CD4-positive, CD25-positive, alpha-beta regulatory T cell (primary cell): ENCODE measurements at places on chromosomes 1 and 21. TPM values are rescaled to one million over a fixed set of nuclear protein-coding genes. Genes with fewer than 3 reads are reported as not detected.

DNA sequence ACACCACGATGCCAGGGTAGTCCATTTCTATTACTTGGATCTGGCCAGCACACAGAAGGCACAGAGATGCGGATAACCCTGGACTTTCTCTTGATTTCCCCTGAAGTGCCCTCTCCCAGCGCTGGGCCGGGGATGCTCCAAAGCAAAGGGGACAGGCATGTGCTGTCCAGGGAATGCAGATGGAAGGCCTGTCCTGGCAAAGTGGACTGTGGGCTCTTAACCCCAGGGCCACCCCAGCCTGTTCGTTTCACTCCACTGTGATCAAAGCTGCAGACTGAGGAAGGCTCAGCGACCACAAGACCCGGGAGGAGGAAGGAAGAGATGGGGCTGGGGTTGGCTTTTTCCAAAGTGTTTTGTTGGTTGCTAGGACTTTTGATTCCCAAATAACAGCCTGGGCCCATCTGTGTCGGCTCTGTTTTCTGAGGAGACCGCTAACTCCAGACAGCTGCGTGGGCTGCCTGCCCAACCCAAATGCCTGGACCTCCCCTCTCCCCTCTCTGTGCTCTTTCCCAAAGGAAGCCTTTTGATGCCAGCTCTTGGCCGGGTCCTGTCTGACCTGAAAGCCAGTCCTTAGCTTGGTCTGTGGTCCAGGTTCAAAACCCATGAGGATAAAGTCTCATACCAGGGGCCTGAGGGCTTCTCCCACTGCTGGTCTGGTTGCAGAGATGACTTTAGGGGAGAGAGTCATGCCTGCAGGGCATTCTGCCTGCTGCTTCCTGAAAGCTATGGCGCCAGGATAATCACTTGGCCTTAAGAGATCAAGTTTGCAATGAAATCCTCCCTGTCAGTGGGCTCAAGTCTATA lies 119.6 kb upstream of the CD34 start:
- no peak for DNase-seq

The GPN2 gene
- 12.1 TPM for polyA plus RNA-seq

The SLC6A9 gene
- polyA plus RNA-seq, result 0.07 TPM

The ASPM gene
- polyA plus RNA-seq, result 0.88 TPM

DNA sequence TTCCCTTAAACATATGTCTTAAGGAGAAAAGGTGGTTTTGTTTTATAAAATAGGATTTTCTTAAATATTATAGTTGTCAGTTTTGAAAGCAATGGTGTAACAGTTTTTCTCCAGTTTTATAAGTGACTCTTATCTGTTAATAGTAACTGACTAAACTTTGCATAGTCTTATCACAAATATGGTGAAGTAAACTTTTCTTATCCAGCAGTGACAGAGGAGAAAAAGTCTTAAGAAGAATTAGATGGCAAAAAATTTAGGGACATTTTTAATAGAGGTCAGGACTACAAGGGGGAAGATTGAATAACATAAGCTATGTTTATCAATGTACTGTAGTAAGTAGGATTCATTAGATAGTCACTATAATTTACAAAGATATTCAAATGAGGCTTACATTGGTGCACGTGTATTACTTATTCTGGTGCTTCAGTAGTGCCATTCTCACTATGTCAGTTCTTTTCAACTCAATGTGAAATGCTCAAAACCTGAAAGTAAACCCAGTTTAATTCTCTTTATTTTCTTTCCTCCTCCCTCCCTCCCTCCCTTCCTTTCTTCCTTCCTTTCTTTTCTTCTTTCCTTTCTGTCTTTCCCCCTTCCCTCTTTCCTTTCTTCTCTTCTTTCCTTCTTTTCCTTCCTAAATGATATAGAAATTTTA lies 26.1 kb downstream of the F3 start:
- no peak for DNase-seq

The KRTAP21-2 gene
- not detected for polyA plus RNA-seq

DNA sequence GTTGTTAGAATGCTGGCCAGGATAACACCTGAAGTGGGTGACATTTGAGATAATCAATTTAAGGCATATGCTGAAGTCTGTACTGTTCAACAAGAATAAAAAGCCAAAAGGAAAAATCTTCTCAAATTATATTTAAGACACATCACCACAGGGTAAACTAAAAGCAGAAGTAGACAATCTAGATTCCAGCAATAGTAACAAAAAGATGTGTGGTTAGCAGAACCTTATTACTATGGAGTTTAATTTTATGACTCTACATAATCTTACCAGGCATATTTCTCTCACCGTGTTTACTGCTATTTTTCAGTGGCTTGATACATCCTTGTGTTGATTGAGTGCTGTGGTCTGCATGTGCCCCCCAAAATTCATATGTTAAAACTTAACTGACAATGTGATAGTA lies 300.4 kb upstream of the ZP4 start:
- DNase-seq, result no peak

The ZBTB8B gene
- polyA plus RNA-seq, result not detected

The PPM1J gene
- polyA plus RNA-seq, result not detected

DNA sequence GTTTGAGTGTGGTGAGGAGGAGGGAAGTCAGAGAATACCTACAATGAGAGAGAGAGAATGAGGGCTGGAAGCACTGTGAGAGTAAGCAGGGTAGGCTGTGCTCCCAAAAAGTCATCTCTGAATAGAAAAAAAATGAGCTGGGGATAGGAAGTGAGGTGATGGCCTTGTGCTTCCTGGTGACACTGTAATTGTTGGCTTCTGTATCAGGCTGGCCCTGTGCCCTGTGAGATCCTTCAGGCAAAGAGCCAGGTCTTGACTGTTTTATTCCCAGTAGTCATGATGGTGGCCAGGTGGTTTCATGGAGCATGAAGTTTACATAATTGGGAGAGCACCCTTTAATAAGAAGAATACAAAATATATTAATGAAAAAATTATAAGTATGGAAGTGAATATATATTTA lies 20.4 kb upstream of the SPATA6 start:
- no peak for DNase-seq

The FCER1G gene
- polyA plus RNA-seq, result 96.3 TPM

DNA sequence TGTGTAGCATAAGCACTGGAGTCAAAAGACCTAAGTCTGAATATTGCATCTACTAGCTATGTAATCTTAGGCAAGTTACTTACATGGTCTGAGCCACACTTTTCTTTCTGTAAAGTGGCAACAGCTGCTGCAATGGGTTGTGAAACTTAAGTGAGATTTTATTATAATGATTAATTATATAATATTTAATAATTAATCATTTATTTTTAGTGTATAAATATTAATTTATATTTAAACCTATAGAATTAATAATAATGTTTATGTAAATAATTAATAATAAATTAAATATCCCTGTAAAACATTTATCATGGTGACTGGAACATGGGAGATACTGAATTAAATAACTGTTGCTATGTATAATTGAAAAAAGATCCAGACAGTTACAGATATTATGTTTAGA lies 180.3 kb downstream of the LRRC40 start:
- DNase-seq, result no peak

GRCh38 chr1:229696385-229696784 lies 70.3 kb downstream of the URB2 start:
- DNase-seq, result no peak

GRCh38 chr1:241077386-241078147 lies 279.4 kb downstream of the RGS7 start:
- no peak for DNase-seq

The TDRD10 gene
- not detected for polyA plus RNA-seq

- DNase-seq, result no peak
Observed at GRCh38 chr1:44068442-44068921, 37.2 kb upstream of the SLC6A9 start.

DNA sequence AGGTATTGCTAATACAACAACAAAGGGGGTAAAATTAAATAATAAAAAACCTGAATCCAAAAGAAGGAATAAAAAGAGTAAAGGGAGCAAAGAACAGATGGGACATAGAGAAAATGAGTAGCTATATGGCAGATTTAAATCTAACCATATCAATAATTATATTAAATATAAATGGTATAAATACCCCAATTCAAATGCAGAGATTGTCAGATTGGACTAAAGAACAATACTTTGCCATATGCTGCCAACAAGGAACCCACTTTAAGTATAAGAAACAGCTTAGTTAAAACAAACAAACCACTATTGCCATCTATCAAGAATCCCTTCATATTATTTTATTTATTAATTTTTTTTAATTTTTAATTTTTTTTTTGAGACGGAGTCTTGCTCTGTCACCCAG lies 86.8 kb downstream of the MT1HL1 start:
- no peak for DNase-seq

DNA sequence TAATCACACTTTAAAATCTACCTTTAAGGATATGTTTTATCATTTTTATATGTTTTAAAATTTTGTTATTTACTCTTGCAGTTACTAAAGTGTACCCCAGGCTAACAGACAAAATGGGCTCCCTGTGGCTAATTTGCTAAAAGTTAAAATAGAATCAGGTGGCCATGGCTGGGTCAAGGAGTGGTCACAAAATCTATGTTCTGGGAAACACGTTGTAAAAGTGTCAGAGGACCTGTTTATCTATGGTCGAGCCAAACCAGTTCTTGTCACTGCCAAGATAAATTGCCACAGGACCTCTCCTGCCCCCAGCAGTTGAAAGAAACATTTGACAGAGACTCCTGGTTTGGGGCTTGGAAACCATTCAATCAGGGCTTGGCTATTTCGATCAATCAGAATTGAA lies 21.2 kb upstream of the TTLL7 start:
- DNase-seq, result no peak

- DNase-seq, result no peak
Observed at GRCh38 chr1:76909311-76909710, 42.0 kb downstream of the ST6GALNAC5 start.

The RNF186 gene
- not detected for polyA plus RNA-seq

DNA sequence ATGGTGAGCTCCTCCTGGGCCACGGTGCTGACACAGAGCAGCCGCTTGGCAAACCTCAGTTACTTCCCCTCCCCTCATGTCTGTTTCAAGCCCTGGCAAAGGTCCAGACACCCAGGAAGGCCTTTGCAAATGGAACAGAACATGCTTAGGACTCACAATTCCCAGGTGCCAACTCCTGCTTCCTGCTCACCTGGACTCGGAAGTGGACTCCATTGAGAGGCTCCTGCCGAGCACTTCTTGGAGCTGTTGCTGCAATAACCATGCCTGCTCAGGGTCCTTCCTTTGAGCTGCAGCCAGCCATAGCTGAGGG lies 10.7 kb downstream of the DCST2 start:
- DNase-seq, result no peak

The SPRR2G gene
- not detected for polyA plus RNA-seq

- no peak for DNase-seq
Observed at GRCh38 chr1:149936170-149936991, at the start of gene MTMR11. TSS of gene MTMR11 (minus strand) at chr1:149936879. CDS start at chr1:149936647, 232 bp downstream.

The LCE1F gene
- not detected for polyA plus RNA-seq

The USP21 gene
- 19.5 TPM for polyA plus RNA-seq

DNA sequence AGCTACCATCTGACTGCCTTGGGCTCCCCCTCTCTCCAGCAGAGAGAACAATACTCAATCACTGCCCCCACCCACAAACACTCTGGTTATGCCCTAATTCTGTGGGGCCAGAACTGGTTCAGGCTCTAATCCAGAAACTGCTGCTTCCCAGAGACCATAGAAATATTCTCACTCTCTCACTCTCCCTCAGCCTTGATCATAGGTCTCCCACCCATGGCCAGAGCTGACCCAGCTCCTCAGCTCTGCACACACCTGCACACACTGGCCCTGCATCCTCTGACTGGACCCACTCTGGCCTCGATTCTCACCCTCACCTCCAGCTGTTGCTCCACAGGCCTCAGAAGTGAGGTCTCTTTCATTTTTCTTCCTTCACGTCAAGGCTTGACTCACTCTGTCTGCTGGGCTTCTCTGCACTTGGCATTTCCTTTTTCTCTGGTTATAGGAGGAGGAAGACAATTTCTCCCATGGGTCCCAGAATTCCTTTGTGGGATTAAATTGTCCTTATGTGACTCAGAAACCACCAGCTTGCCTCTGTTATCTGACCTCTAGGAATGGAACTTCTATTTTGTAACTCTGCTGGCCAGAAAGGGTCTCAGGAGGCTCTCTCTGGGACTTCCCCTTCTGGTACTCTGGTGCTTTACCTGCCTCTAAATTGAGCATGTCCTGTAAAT lies 15.6 kb upstream of the ZMYM6 start:
- no peak for DNase-seq

DNA sequence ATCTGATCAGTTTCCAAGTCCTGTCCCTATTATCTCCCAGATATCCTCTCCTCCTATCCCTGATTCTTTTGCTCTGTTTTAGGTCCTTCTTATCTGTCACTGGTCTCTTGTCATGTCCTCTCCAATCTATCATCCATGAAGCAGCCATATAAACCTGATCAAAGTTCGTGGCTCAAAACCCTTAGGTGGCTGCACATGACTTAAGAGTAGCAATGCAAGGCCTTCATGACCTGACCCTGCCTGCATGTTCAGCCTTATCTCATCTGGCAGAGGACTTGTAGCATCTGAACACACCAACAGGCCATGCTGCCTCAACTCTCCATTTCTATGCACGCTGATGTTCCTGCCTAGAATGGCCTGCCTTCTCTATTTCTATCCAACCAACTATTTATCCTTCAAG lies 65.2 kb downstream of the NOS1AP start:
- DNase-seq, result no peak

GRCh38 chr1:17795836-17796645 lies 40.9 kb downstream of the ACTL8 start:
- no peak for DNase-seq

The HSD3B1 gene
- not detected for polyA plus RNA-seq
